Stimulated activated CD8-positive, alpha-beta memory T cell treated with anti-CD3 and anti-CD28 coated beads, Interleukin-7, amount 100 ng/mL, for 48 hours (primary cell): ENCODE measurements at places on chromosomes 6 and 20.

DNA sequence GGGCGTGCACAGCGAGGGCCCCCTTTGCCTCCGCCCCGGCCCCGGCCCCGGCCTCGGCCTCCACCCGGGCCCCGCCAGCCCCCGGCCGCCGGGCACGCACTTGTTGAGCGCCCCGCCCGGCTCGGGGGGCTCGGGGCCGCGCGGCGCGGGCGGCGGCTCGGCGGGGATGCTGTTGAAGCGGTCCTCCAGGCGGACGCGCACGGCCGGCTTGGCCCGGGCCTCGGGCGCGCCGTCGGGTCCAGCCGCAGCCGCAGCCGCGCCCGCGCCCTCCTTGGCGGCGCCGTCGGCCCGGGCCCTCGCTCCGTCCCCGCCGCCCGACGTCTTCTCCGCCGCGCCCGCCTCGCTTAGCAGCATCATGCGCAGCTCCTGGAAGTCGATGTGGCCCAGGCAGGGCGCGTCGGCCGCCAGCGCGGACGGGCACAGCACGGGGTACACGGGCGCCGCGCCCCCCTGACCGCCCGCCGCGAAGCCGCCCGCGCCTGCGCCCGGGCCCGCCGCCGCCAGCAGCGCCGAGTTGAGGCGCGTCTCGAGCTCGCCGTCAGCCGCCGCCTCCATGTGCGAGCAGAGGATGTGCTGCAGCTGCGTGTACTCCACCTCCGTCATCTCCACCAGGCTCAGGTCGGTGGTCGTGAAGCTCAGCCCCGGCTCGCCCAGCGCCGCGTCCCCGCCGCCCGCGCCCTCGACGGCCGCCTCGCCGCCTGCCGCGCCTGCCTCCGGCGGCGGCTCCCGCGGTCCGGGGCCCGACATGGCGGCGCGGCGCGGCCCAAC lies 514 bp downstream of the TCFL5 start:
- no peak for DNase-seq

- no peak for DNase-seq
Measured at GRCh38 chr20:1389703-1390580, 2.9 kb downstream of the FKBP1A start.

DNA sequence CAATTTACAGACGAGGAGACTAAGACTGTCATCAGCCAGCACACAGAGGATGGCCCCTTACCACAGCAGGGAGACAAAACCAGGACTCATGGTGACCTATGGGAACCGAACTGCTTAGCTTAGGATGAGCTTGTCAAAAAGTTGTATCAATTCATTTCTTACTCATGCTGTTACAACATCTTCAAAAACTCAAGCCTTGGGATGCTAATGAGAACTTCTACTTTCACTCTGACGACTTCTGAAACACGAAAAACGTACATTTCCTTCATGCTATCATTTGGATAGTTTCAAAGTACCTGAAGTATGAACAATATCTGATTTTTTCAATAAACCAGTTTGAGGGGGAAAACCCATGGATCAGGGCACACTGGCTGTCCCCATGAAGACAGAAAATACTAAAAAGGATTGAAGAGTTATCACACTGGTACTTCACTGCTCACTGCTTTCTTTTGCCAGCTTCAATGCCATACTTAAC lies 31.9 kb downstream of the HIVEP2 start:
- DNase-seq: no peak

DNA sequence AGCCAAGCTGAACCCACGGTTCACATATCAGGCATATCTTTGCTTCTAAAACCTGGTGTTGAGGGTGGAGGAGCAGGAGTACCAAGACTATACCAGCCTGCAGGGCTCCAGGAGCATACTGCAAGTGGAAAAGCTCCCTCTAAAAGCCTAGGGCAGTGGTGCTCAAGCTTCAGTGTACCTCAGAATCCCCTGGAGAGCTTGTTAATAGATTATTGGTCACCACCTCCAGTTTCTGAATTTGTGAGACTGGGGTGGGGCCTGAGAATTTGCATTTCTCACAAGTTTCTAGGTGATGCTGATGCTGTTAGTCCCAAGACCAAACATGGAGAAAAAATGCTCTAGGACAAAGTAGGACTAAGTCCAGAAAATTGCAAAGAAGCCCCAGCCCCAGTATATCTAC lies 65.4 kb downstream of the FILIP1 start:
- DNase-seq: no peak

DNA sequence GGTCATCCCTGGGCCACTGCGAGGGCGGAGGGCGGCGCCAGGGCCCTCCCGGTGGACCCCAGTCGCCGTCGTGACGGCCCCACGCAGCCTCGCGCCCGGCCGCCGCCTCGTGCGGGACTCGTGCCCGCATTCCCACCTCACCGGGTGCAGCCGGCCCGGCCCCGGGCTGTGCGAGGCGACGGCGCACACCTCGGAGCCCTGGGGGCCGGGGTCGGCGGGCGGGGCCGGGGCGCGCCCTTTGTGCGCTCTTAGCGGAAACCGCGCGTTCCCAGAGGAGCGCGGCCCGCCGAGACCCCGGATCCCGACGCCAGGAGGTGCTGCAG lies 5.5 kb upstream of the DLL1 start:
- no peak for DNase-seq

DNA sequence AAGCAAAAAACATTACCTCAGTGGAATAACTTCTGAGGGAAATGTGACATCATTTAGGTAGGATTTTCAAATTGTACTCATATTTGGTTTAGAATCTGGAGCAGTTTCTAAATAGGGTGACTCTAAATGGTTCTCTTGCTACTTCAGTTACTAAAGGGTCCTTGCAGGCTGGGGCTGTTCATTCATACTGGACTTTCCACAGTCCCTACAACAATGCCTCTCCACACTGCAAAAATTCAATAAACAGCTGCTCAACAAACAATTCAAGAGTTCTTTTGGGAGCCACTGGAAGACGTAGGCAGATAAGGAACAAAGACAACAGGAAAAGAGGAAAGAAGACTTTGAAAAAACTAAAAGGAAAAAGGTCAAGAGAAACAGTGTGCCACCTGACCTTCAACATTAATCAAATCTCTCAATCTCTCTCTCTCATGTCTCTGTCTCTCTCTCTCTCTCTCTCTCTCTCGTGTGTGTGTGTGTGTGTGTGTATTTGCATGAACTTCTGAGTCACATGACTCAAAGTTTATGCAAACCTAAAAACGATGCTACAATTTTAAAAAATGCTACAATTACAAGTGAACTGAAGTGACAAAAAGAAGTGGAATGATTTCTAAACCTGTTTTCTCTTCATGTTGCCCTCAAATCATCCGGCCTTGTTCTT lies 14.5 kb downstream of the NOL7 start:
- no peak for DNase-seq

GRCh38 chr6:112050429-112050828 lies 3.5 kb upstream of the CCN6 start:
- no peak for DNase-seq

- DNase-seq: no peak
Measured at GRCh38 chr20:16273812-16274555, 299.3 kb downstream of the KIF16B start.

- no peak for DNase-seq
Measured at GRCh38 chr20:47784599-47785310, 526 bp downstream of the SULF2 start.

DNA sequence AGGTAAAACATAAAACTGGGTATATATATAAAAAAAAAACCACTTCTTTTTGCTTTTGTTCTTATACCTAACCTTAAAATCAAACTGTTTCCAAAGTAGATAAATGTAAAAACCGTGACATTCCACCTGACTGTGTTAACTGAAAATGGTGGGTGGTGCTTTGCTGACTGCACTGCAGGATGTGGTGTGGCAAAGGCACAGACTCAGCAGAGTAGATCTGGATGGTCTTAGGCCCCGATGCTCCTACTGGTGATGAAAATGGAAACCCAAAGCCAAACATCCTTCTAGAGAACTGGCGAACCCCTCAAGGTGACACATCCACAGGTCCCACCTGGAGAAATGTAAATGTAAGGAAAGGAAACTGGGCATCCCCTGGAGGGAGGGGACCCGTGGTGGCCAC lies 8.9 kb downstream of the TGIF2 start:
- peak; percentile 20 for DNase-seq

DNA sequence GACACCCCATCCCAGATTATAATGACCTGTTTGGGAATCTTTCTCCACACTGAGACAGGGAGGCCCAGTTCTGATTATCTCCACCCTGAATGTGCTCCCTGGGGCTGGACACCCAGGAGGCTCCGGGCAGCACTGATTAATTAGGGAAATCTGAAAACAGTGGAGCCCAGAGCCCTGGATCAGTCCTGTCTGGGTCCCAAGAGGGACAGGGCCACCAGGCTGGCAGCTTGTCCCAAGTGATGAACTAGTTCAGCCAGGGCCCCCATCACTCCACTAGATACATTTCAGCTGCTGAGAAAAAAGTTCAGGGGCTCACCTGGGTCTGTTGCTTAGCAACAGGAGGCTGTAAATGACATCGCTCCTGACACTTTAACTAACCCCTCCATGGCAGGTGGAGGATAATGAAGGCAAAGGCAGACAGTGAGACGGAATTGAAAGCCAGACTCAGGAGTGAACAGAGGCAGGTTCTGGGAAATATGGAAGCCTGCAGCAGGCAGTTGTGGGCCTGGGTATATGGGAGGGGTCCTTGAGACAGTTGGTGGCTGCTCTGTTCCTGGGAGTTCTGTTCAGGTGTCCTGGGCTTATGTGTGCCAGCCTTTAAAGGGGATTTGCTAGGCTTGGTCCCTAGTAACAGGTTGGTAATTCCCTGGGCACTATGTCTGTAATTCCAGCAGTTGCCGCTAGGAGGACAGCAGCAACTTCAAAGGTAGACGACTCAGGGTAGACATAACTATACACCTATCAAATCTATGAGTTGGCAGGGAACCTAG lies 78.3 kb upstream of the CTNNBL1 start:
- peak; percentile 41 for DNase-seq

DNA sequence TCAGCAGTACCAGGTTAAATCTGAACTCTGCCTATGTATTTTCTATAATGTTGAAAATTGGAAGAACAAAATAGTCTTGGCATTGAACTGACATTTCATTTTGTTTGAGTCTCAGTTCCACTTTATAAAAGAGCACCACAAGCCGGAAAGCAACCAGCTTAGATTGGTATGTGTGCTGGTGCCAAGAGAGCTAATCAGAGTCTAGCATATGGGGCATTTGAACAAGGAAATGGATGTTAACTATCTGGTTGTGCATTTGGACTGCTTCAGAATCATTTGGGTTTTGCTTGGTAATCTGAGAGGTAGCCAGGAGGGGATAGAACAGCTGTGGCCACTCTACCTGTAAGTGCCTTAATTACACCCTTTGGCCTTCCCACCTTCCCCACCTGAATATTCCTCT lies 184.8 kb downstream of the GRIK2 start:
- DNase-seq: no peak

- DNase-seq: no peak
Measured at GRCh38 chr6:111410371-111410770, 72.6 kb downstream of the REV3L start.

DNA sequence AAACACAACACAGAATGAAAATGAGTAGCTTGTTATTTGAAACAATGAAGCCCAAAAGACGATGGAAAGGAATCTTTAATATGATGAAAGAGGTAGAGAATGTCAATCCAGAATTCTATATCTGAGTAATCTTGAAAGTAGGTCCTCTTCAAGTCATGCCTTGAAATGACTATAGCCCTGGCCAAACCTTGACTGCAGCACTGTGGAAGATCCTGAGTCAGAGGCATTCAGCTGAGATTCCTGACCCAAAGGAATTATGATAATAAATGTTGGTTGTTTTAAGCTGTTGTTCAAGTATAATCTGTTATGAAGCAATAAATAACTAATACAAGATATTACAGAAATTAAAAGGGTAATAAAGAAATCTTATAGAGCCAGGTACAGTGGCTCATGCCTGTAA lies 64.8 kb downstream of the IBTK start:
- DNase-seq: no peak

- no peak for DNase-seq
Measured at GRCh38 chr20:42041000-42041565, 422.9 kb upstream of the CHD6 start.

GRCh38 chr20:2004171-2004570 lies 10.3 kb upstream of the PDYN start:
- DNase-seq: no peak
